Renal pelvis (tissue), 12 donors: ENCODE measurements at places on chromosomes 6 and 20.

GRCh38 chr20:1336699-1337367 is 7.9 kb upstream of the SDCBP2 start:
- no peak for DNase-seq

- DNase-seq, result no peak
These were observed 4.3 kb downstream of the REV3L start for GRCh38 chr6:111478749-111479148.

DNA sequence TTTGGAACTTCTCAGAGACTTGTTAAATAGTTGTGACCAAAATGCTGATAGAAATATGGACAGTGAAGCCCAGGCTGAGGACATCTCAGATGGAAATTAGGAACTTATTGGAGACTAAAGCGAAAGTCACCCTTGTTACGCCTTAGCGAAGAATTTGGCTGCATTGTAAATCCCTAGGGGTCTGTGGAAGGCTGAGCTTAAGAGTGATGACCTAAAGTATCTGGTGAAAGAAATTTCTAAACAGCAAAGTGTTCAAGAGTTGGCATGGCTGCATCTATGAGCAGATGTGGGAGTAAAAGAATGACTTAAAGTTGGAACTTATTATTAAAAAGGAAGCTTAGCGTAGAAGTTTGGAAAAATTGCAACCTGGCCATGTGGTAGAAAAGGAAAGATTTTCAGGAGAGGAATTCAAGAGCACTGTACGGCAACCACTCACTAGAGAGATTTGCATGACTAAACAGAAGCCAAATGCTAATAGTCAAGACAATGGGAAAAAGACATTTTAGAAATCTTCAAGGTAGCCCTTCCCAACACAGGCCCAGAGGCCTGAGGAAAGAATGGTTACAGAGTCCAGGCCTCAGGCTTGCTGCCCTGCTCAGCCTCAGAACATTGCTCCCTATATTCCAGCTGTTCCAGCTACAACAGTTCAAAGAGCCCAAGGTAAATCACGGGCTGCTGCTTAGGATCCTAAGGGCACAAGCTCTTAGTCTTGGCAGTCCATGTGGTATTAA is 61.6 kb upstream of the TNFRSF21 start:
- DNase-seq, result no peak

- no peak for DNase-seq
These were observed 159.3 kb downstream of the CDKAL1 start for GRCh38 chr6:20693466-20694063.

DNA sequence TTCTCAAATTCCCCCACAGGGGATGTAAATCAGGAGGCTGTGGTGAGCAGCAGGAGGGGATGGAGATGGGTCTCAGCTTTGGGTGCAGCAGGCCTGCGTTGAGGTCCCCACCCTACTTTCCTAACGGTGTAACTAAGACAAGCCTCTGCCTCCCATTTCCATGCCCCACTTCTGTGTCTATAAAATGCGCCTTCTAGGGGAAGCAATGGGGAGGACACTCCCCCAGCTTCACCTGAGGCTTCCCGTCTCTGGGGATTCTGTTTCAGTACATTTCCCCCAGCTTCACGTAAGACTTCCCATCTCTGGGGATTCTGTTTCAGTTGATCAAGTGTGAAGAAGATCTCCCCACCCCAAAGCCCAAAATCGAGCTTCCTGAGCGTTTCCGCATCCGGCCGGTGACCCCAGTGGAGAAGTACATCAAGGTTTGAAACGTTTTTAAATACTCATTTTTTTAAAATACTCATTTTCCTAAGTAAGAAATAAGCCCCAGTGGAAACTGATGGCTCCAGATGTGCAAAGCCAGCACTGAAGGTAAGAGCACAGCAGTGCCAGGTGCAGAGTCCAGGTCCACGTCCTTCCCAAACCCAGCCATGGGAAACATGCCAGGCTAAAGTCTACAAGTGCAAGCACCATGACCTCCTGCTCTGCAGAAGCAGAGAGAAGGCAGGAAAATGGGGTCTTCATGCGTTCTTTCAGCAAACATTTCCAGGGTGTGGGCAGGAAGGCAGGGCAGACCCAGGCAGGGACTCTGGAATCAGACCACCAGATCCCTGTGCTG is 73.1 kb downstream of the ANKRD60 start:
- no peak for DNase-seq

DNA sequence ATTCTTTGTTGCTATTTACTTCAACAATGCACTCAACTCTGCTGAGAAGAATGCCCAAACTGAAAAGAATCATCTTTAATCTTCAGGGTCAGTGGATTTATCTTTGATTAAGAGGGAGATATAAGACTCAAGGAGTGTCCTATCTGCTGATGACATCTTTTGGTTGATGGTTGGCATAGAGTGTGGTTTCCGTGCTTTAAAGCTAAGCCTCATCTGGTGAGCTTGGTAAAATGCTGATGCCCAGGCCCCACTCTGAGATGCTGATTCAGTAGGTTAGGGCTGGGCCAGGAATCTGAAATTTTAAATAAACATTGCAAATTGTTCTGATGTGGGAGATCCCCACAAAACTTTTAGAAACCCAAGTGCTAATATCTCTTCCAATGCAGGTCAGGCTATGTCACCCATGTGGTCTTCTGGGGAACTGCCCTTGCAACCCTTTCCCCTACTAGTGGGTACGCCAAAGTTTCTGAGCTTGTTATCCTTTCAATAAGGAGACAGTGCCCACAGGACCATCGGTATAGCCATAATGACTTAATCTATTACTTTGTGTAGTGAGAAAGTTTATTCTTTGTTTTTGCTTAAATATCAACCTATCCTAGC is 68.5 kb upstream of the ARMH2 start:
- DNase-seq, result no peak

- DNase-seq, result no peak
These were observed 801.6 kb downstream of the EPHA7 start for GRCh38 chr6:92617721-92618120.

DNA sequence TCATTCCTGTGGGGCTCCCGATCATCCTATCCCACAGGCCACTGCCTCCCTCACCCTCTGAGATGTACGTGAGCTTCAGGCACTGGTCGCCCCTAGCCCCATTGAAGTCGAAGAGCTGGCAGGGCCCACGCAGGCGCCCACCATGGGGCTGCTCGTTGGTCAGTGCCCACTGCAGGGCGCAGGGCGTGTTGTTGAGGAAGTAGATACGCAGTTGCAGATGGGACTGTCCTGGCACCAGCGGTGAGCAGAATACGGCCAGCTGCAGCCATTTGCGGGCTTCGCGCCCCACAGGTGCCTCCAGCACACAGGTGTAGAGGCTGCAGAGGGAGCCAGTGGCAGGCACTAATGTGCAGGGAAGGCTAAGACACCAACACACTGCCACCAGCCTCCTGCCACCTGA is 6.2 kb downstream of the UNC5CL start:
- no peak for DNase-seq

DNA sequence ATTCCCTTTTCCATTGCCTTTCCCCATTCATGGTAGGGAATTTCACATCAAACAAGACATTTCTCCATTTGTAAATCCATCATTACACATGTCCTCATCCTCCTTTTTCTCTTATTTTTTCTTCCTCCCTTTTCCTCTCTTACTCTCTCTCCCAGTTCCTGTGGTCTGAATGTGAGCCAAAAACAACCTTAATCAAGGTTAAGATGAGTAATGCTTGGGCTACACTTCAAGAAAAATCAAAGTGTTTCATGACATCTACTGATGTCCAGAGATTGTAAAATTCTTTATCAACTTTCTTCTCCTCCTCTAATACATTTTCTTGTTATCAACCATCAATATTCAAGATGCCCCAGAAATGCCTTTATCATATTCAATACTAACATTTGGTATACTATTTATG is 208.0 kb upstream of the PRND start:
- DNase-seq, result no peak

DNA sequence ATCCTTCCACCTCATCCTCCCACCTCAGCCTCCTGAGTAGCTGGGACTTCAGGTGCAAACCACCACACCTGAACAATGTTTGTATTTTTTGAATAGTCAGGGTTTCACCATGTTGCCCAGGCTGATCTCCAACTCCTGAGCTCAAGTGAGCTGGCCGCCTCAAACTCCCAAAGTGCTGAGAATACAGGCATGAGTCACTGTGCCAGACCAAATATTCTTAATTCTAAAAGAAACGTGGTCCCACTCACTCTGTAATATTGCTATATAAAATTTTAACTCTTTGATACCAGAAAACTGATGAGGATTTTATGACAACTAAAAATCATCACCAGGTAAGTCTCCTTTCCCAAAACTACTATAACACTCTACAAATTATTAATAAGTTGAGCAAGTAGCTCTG is 716.8 kb upstream of the GJE1 start:
- DNase-seq, result no peak

- DNase-seq, result peak; percentile 40
These were observed 5.2 kb downstream of the EBF4 start for GRCh38 chr20:2697768-2698167.

GRCh38 chr6:24584382-24584720 is 61.6 kb downstream of the KIAA0319 start:
- no peak for DNase-seq

DNA sequence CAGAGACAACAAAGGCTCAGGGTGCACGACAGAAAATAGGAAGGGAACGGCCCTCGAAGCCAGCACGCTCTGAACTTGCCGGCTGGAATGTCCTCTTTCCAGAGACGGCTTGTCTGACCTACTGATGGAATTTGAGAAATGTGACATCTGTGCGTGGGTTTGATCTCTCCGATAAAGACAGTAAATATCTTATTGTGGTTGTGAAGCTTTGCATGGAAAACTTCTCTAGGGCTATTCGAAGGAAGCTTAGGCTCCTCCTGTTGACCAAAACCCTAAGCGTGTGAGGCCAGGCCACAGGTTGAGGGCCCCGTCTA is 247.3 kb downstream of the ZNF217 start:
- peak; percentile 37 for DNase-seq

DNA sequence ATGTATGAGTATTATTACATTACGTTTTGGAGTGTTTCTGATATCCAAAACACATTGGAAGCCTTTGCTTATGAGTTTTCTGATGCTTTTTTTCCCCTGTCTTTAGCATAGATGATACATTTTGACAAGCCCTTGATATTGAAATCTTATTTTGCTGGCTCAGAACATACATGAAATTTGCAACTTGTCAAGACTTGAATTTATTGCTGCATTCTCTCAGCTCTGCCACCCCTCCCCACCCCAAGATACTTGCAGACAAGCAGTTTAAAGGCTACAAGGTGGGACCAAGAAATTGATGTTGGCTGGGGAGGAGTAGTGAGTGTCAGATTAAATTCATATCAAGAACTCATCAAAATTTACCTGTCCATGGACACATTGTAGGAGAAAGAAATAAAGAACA is 160.2 kb downstream of the GJA1 start:
- no peak for DNase-seq

- no peak for DNase-seq
These were observed 765 bp downstream of the IRAK1BP1 start for GRCh38 chr6:78868116-78868515.

- no peak for DNase-seq
These were observed 85.6 kb downstream of the SNX5 start for GRCh38 chr20:17882834-17883591.

GRCh38 chr20:23011008-23011721 is 23.9 kb upstream of the SSTR4 start:
- no peak for DNase-seq

DNA sequence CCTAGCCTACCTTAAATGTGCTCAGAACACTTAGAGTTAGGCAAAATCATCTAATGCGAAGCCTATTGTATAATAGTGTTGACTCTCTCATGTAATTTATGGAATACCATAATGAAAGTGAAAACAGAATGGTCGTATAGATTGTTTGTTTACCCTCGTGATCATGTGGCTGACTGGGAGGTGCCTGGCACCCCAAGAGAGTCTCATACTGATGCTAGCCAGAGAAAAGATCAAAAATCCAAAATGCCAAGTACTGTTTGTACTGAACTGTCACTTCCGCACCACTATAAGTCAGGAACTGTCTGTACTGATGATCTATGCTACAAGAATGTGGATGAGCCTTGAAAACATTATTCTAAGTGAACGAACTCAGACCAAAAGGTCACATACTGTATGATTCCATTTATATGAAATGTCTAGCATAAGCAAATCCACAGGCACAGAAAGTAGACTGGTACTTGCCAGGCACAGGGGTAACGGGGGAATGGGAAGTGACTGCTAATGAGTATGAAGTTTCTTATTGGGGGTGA is 22.4 kb downstream of the ZMYND8 start:
- no peak for DNase-seq

GRCh38 chr6:138546733-138547185 is 47.5 kb upstream of the NHSL1 start:
- DNase-seq, result no peak

GRCh38 chr20:56414842-56415765 is 3.0 kb downstream of the CASS4 start:
- no peak for DNase-seq

DNA sequence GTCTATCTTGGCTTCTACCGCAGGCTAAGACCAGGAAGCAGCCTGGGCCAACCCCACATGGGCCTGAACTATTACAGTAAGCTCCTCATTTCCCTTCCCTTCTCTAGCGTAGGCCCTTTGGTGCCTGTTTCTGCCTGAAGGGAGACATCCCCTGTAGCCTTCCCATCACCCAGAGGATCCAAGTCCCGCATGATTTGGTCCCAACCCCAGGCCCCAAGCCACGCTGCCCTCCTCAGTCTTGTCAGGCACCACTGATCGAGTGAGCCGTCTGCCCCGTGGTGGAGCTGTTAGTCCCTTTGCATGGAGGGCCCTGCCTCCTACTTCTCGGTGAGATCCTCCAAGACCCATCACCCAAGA is 46.4 kb downstream of the EBF4 start:
- DNase-seq, result no peak

- DNase-seq, result no peak
These were observed 46.6 kb upstream of the EZR start for GRCh38 chr6:158865769-158866168.

DNA sequence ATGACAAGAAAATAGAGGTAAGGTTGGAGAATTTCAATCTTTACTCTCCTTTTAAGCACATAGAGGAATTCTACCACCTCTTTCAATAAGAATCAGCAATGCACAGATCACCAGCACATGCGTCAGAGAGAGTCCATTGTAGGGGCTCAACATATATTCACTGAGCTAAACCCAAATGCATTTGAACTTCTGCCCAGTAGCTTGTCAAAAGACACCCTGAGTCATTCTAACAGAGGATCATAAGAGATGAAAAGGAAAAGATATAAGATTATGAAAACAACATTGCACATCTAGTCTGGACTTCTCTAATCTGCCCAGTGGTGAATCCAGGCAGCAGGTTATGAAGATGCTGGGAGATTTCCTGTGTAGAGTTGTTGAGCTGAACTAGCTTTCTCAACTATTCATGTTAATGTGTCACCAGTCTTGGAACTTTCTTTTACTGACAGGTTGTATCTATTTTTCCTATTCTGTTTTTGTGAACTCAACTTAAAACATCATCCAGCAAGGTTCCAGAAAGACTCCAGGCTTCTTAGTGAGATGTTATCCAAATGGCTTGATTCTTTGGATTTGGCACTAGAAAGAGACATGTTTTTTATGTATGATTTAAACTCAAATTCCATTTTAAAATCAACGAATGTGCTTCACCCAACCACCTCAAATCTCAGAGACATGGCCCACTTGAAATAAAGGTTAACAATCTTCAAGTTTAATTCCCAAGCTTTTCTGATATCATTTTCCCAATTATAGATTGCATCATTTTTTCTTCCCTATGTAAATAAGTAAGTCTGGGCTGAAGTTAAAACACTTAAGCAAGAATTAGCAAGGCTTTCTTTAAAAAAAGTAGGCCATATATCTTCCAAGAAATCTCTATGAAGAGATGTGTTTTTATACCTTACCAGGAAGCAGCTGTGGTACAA is 89.3 kb downstream of the TSHZ2 start:
- DNase-seq, result no peak
